Daoy (cell line): ENCODE measurements at places on chromosomes 1 and 21. TPM values are rescaled to one million over a fixed set of nuclear protein-coding genes. Genes with fewer than 3 reads are reported as not detected.

CD53 gene
- 0.21 and 0.46 TPM in 2 replicates for total RNA-seq

LCK gene
- 0.06 TPM in 1 of 2 replicates, not detected in the other for total RNA-seq

DNA sequence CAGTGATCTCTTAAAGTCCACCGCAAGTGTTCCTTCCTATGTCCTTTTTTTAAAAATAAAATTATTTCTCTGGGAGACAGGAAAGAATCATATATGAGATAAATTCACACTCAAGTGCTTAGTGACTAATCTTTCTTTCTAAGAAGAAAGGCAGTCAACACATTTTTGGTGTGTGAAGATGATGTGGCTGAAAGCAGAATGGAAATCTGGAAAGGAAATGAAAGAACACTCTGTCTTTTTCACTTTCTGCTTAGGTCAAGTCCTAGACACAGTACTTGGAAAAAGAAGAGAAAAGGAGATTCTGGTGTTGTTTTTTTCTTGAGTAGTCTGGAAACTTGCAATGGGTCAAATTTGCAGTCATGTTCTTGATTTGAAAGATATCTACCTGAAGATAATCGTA, 45.5 kb upstream of the PRRX1 start:
- no peak for DNase-seq

DNA sequence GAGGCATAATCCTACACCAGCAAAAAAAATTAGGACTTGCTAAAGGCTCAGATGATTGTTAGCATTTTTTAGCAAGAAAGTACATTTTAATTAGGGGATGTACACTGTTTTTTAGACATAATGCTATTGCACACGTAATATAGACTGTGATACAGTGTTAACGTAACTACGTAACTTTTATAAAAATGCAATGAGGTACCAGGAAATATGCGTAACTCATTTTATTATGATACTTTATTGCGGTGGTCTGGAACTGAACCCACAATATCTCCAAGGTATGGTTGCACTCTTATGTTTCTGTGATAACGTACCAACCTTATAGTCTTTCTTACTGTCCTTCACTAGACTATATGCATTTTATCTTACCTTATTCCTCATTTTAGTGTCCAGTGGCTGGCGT, 62.8 kb upstream of the B3GALT2 start:
- DNase-seq, result no peak
